Activated B cell treated with CpG ODN at 0.5 μM for 24 hours (primary cell): ENCODE measurements at places on chromosomes 3 and 15. TPM values are rescaled to one million over a fixed set of nuclear protein-coding genes. Genes with fewer than 3 reads are reported as not detected.

Gene GPR87
- not detected in 2 replicates for total RNA-seq

Gene THRB
- total RNA-seq: 0.31 and 0.86 TPM in 2 replicates

Gene SEMA3F
- 0.34 TPM in 1 of 2 replicates, not detected in the other for total RNA-seq

Gene ATP8B4
- 0.54 and 0.86 TPM in 2 replicates for total RNA-seq

Gene SLC28A2
- total RNA-seq: not detected in 2 replicates

Gene KLHL40
- not detected in 2 replicates for total RNA-seq

Gene GOLGA6L4
- 0.67 and 1.1 TPM in 2 replicates for total RNA-seq
